ENCODE measurements at places on chromosomes 3 and 15. TPM values are rescaled to one million over a fixed set of nuclear protein-coding genes. Genes with fewer than 3 reads are reported as not detected.
A peak's percentile ranks its signal among the peaks of the same experiment; 100 is the strongest.

- DNase-seq = no peak
Measured at GRCh38 chr3:109125902-109126301, 8.0 kb upstream of the MORC1 start.

DNA sequence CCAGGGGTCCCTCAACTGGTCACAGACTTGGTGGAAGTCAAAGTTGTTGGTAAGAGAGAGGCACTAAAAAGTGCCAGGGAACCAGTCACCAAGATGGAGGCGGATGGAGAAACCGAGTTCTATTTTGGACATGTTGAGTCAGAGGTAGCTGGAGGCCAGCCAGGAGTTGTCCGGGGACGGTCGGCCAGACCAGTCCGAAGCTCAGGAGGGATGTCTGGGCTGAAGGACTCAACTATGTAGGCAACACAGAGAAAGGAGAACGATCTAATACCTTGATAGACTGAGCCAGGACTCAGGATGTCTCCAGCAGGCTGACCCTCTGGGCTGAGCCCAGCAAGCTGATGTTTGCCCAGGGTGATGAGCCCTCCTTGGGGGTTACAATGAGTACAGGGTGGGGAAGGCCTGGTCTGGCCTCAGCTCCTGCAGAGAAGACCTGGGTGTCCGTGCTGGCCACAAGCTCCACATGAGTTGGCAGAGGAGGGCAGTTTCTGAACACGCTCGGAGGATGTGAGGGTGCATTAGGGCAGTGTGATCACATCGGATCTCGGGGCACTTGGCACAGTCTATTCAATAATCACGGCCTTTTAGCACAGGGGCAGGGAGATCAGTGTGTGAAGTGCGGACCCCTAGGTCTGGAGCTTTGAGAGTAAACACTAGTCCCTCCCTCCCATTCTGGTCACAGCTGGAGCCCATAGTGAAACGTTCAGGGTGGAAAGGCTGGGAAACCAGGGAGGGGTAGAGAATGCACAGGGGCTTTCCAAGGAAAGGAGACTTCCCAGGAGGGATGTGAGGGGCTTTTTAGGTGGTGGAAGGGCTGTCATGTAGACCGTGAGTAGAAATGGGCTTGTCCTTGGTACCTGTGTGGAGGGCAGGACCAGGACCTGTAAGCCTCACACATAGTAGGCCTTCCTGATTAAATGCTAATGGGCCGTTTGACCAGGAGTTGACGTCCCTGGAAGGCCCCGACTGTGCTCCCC, 111.9 kb downstream of the ETFA start:
- DNase-seq = no peak

DNA sequence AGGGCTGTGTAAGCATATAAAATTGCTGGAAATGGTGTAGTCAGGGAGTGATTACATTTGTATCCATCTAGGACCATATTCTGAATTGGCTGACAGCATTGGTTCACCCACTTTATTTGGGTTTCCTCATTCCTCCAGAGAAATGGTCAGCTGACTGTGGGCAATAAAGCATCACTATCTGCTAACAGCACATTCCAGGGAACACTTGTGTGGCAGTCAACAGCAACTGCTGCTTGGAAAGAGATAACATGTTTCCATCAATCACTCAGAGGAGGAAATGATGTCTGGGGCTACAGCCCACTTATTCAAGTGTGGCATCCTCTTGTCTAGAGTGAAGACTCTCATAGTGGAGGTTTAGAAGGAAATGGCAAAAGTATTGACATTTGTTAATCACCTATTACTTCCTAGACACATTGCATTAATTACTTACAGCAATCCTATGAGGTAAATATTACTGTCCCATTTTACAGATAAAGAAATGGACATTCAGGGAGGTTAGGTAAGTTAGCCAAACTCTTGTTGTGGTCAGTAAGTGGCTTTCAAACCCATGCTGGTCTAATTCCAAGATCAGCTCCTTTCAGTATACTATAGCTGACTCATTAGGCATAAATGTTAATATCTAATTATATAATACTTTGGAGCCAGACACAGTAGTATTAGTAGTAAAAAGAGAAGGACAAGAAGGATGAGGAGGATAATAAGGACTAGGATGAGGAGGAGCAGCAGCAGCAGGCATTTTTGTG, 247.8 kb downstream of the ALCAM start:
- no peak for DNase-seq

- no peak for DNase-seq
Measured at GRCh38 chr3:194328053-194328657, 23.0 kb downstream of the CPN2 start.

GRCh38 chr3:65873028-65873427, 165.7 kb downstream of the MAGI1 start:
- DNase-seq = no peak

GRCh38 chr15:39860200-39860599, 59.9 kb downstream of the GPR176 start:
- no peak for DNase-seq

DNA sequence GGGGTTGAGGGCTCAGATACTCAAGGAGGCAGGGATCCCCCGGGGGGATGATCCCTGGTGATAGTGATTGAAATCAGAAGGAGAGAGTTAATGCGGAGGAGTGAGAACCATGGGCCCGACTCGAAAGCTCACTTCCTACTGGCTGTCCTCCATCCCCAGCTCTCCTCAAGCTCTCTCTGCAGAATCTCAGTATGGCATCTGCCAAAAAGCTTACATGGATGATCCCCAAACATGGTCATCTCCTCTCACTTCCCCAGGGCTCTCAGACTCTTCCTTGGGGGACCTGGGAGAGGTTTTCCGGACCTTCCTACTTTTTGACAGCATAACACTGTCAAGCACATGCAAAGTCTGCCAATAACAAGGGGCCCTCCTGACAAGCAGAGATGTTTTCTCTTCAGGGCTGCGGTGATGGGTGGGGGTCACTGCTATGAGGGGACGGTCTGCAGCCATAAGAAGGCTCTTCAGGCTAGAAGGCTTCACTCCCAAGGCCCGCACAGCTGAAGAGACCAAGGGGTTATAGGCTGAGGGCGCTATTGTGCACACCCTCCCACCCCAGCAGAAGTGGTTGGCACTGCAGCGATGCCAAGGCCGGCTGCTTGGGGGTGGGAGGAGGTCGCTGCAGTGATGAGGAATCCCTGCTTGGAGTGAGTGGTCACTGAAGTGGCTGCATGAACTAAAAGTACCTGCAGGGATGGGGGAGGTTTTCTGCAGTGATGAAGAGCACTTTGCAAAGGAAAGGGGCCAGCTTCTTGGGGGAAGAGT, 828 bp upstream of the VWA5B2 start:
- no peak for DNase-seq

- DNase-seq = no peak
Measured at GRCh38 chr3:33035596-33035995, 61.4 kb downstream of the GLB1 start.

DNA sequence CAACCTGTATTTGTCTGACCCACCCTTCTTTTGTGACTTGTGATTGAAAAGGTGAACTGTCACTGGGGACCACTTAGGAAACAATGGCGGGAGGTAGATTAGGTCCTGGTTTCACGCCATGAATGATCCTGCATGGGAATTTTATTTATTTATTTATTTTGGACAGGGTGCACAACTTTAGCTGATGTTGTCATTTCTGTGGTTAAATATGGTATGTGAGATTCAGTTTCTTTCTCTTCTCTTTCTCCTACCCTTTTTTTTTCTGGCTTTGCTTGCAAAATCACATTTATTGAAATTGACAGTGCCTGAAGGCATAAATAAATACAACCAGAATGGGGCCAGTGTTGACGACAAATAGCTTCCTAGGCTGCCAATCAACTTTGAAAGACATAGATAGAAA, 18.0 kb upstream of the HTR3E start:
- DNase-seq = no peak

DNA sequence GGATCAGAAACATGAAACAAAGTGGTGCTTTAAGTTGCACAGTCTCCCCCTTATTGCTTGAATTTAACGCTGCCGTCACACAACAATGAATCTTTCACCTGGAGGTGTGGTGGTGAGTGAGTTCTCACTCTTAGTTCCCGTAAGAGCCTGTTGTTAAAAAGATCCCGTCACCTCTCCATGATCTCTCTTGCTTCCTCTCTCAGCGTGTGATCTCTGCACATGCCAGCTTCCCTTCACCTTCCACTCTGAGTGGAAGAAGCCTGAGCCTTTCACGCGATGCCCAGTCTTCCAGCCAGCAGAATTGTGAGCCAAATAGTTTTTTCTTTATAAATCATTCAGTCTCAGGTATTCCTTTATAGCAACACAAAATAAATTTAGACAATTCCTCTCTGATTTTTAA, 136.7 kb upstream of the CHL1 start:
- no peak for DNase-seq

GRCh38 chr15:77617476-77618230, 15.1 kb downstream of the LINGO1 start:
- DNase-seq = no peak

DNA sequence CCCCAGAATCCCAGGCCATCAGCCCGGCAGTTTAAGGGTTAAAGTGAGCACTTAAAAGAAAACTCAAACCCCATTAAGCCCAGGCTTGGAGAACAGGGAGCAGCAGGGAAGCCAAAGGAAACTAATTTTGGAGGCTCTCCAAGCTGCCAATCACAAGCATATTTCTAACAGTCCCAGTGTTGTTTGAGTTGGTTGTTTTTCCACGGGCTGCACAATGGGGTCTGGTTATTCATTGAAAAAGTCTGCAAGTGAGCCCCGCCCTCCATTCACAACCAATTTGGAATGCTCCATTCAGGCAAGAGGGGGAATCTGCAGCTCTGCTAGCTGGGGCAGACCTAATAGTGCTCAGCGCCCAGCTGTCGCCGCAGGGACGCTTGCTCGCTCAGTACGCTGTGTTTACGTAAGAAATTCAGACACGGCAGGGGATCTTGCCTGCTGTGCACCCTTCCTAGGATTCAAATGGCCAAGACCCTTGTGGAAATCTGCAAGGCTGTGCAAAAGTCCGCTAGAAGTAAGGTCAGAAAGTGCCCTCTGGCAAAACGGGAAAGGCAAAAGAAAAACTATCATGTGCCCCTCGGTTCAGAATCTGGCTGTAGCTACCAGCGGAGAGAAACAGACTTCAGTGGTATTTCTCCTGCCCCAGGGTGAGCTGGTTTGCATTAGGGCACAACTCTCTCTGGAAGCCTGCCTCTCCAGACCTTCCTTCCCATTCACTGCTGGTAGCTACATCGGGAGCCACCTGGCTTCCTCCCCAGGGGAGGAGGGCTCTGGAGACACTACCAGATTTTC, 11.0 kb downstream of the ETV5 start:
- peak; percentile 89 for DNase-seq

GRCh38 chr3:23055733-23056376, 147.3 kb upstream of the UBE2E2 start:
- DNase-seq = no peak

GRCh38 chr15:90022345-90022744, 21.2 kb downstream of the ZNF710 start:
- DNase-seq = no peak

DNA sequence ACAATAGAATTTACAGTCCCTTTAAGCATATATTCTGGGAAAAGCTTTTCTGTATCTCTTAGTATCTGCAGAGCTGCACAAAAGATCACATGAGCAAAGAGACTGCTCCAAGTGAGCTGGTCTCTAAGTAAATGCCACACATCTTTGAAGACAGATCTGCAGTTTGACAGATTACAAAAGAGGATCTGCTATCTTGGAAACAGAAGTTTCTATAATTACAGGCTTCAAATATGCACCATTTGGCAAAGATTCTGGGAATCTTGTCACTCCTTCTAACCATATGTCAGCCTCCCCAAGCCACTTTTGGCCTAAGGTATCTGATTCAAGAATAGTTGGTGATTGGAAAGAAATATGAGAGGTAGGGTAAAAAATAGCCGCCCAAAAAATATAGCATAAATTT, 9.6 kb upstream of the CFAP44 start:
- DNase-seq = no peak

C3orf70 gene
- total RNA-seq = 29.9 TPM

ERC2 gene
- total RNA-seq = 3.0 TPM

PLCH1 gene
- total RNA-seq = 3.2 TPM

RASGRP1 gene
- 0.74 TPM for total RNA-seq

SCN11A gene
- total RNA-seq = 11.8 TPM

GHSR gene
- total RNA-seq = not detected

RBP2 gene
- not detected for total RNA-seq

CHRNA7 gene
- 3.8 TPM for total RNA-seq

NDN gene
- 72.3 TPM for total RNA-seq

SNX22 gene
- total RNA-seq = 0.42 TPM

EHD4 gene
- total RNA-seq = 17.0 TPM

Measured in urinary bladder (tissue), 4 donors.